Right atrium auricular region (tissue), 2 donors: ENCODE measurements at places on chromosomes 12 and 14. TPM values are rescaled to one million over a fixed set of nuclear protein-coding genes. Genes with fewer than 3 reads are reported as not detected.
A peak's percentile ranks its signal among the peaks of the same experiment; 100 is the strongest.

DNA sequence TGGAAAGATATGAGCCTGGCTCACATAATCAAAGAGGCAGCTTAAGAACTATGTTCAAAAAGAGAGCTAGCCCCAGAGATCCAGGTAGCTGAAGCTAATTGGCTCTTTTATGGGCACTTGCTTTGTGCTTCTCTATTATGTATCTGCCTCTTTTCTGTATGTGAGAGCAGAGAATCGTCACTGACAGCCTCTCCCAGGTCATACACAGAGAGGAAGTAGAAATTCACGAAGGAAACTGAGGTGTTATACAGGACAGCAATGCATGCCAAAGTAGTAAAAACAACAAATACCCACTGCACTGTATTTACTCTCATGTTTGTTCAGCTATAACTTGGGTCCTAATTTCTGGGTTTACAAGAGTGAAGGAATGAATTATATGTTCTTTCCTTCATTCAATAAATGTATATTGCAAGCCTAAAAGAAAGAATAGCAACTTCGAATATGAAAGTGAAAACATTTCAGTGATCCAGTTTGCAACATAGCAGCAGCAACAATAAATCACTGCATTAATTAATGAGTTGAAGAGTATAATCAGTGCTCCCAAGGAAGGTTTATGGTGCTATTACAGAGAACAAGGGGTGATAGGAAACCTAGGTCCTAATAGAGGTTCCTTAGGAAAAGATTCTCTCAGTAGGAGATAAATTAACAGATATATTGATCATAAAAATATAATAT lies 47.1 kb upstream of the ATXN7L3B start:
- DNase-seq = no peak

DNA sequence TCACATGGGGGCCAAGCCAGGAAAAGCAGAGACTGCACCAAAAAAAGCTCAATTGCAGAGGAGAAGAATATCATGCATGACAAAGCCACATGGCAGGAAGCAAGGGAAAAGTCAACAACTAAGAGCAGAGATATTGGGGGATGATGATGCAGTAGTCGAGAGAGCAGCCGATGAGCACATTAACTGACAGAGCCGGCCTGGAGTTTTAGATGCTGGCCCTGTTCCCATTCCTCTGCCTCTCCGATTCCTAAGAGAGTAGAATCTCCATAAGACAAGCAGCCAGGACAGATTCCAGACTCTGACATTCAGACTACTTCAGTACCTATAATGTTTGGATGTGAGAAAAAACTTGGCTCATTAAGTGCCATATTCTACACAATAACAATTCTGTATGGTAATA lies 155.9 kb downstream of the KCNH5 start:
- no peak for DNase-seq

DNA sequence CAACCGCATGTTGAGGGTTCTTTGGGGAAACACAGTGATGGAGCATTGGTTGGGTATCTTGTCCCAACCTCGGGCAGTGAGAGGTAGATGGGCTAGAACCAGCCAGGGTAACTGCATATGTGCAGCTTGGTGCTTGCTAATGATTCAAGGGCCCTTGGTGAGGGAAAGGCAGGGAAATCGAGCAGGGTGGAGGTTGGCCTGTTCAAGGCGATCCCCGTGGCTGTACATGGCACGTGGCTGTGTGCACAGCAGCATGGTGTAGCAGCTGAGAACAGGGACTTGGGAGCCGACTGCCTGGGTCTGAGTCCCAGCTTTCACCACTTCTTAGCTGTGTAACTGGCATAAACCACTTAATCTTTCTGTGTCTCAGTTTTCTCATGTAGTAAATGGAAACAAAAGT lies 45.5 kb upstream of the OAS1 start:
- DNase-seq = no peak

The AICDA gene
- total RNA-seq = 0.12 TPM

- peak; percentile 87 for DNase-seq
Measured at GRCh38 chr14:24195186-24196070, at the start of gene TM9SF1. TSS of gene TM9SF1 (minus strand) at chr14:24195441. CDS start at chr14:24195019, 422 bp downstream.

- DNase-seq = no peak
Measured at GRCh38 chr14:95475540-95476240, 40.8 kb downstream of the SYNE3 start.

GRCh38 chr14:94681300-94682060 lies 69.3 kb downstream of the SERPINA3 start:
- DNase-seq = no peak

DNA sequence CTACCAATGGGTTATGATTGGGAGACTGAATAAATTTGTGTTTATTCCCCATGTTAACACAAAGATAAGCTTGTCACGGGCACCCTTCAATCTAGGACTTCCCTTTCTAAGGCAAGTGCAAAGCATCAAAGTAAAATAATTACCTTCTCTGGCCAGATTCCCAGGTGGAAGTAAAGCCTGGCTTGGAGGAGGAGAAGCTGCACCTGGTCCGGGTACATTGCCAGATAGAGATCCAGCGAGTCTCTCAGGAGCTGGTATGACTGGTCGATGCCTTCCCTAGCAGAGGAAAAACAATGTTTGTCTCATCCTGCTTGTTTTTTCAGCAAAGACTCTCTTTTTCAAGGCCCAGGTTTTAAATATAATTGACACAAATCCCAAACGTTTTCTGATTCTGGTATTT lies 24.9 kb downstream of the FBXO21 start:
- DNase-seq = no peak
